Sigmoid colon (tissue), 7 donors: ENCODE measurements at places on chromosomes 3 and 15. TPM values are rescaled to one million over a fixed set of nuclear protein-coding genes. Genes with fewer than 3 reads are reported as not detected.

ARHGAP11A gene
- total RNA-seq, result 0.99 TPM

ALPK3 gene
- 4.8 TPM for total RNA-seq

VEPH1 gene
- total RNA-seq, result 0.82 TPM

ST3GAL6 gene
- 11.8 TPM for total RNA-seq

SMCO1 gene
- not detected for total RNA-seq

DNAH12 gene
- total RNA-seq, result not detected

CIB2 gene
- total RNA-seq, result 3.5 TPM

PRR23C gene
- total RNA-seq, result not detected
